Mesothelial cell of epicardium (in vitro differentiated cells): ENCODE measurements at places on chromosomes 5 and 9.

- H3K27ac ChIP-seq = no peak overlapping the region
- H3K4me3 ChIP-seq = no peak overlapping the region
- DNase-seq = no peak
- no peaks in the 10 kb centered on the region for H3K36me3 ChIP-seq
- H3K4me1 ChIP-seq = no peaks in the 10 kb centered on the region
- H3K27me3 ChIP-seq = no peaks in the 10 kb centered on the region
Observed at GRCh38 chr9:21153336-21154017, 11.8 kb upstream of the IFNW1 start.

DNA sequence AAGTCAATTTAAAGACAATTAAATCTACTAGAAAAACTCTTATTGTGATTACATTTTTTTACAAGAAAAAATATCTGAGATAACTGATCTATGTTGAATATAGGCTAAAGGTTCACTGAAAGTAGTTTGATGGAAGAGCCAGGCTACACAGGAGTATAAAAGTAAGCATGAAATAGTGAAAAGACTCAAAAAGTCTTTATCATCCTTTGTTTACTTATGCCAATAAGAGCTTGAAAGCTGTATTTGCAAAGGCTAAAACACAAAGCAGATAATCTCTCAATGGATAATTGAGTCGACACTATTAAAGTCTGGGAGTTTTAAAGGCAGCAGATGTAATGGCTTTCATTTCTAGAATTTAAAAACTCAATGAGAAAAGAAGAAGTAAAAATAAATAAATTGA is 42.0 kb downstream of the SSBP2 start:
- H3K4me1 ChIP-seq = peaks cover 7% of the 10 kb centered on the region
- no peak for DNase-seq
- H3K27ac ChIP-seq = no peak overlapping the region
- H3K27me3 ChIP-seq = no peaks in the 10 kb centered on the region
- peaks cover 5% of the 10 kb centered on the region for H3K36me3 ChIP-seq
- no peak overlapping the region for H3K4me3 ChIP-seq

- H3K27ac ChIP-seq = no peak overlapping the region
- H3K36me3 ChIP-seq = peaks cover 3% of the 10 kb centered on the region
- peaks cover 3% of the 10 kb centered on the region for H3K4me1 ChIP-seq
- no peaks in the 10 kb centered on the region for H3K27me3 ChIP-seq
Observed at GRCh38 chr9:91376239-91376638, 14.5 kb upstream of the AUH start.

- H3K36me3 ChIP-seq = peaks cover 2% of the 10 kb centered on the region
- no peak for DNase-seq
- H3K27me3 ChIP-seq = no peaks in the 10 kb centered on the region
- H3K27ac ChIP-seq = no peak overlapping the region
- no peak overlapping the region for H3K4me3 ChIP-seq
Observed at GRCh38 chr5:14829396-14829795, 42.2 kb downstream of the ANKH start.

DNA sequence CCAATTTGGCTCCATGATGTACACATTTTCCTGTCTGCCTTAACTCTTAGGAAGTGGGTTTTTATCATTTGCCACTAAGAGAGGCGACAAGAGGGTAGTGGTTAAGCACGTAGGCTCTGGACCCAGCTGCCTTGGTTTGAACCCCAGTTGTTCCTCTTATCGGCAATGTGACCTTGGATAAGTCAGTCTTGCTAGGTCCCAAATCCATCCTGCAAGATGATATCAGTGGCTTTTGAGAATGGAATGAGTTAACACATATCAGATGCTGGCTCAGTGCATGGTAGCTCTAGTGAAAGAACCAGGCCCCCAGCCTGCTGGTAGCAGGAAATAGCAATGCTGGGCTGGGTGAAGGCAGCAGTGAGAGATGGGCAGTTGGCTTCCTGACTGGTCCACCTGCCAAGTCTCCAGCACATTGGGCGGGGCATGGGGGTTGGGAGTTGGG is 72.5 kb downstream of the STK10 start:
- H3K27me3 ChIP-seq = no peaks in the 10 kb centered on the region
- no peak for DNase-seq
- peaks cover 16% of the 10 kb centered on the region for H3K4me1 ChIP-seq
- no peak overlapping the region for H3K27ac ChIP-seq
- peaks cover 4% of the 10 kb centered on the region for H3K36me3 ChIP-seq

- H3K36me3 ChIP-seq = no peaks in the 10 kb centered on the region
- no peaks in the 10 kb centered on the region for H3K27me3 ChIP-seq
- H3K4me1 ChIP-seq = peaks cover 77% of the 10 kb centered on the region
- H3K4me3 ChIP-seq = no peak overlapping the region
Observed at GRCh38 chr5:172905346-172906140, 53.7 kb upstream of the RPL26L1 start.

- no peaks in the 10 kb centered on the region for H3K27me3 ChIP-seq
- H3K36me3 ChIP-seq = peaks cover 13% of the 10 kb centered on the region
- peaks cover 21% of the 10 kb centered on the region for H3K4me1 ChIP-seq
- H3K27ac ChIP-seq = no peak overlapping the region
- no peak for DNase-seq
Observed at GRCh38 chr9:133854048-133854447, 115.9 kb upstream of the SARDH start.

DNA sequence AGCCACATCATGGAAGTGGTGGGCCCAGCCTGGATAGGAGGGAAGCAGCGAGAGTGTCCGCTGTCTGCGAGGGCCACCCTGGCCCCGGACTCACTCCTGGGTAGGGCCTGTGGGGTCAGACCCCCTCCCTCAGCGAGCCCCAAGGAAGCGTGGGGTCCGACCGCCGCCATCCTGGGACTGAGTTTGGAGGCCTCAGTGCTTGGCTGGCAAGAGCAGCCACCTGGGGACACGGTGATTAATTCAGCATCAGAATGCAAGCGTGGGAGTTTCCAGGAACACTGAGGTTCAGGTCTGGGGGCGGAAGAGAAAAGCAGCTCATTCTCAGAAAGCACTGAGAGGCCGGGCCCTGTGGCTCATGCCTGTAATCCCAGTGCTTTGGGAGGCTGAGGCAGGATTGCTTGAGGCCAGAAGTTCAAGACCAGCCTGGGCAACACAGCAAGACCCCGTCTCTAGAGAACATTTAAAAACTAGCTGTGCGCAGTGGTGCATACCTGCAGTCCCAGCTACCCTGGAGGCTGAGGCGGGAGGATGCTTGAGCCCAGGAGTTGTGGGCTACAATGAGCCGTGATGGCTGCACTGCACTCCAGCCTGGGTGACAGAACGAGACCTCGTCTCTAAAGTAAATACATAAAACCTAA is 18.3 kb upstream of the CAMSAP1 start:
- DNase-seq = no peak
- no peak overlapping the region for H3K4me3 ChIP-seq
- H3K4me1 ChIP-seq = no peaks in the 10 kb centered on the region
- H3K27me3 ChIP-seq = no peaks in the 10 kb centered on the region

DNA sequence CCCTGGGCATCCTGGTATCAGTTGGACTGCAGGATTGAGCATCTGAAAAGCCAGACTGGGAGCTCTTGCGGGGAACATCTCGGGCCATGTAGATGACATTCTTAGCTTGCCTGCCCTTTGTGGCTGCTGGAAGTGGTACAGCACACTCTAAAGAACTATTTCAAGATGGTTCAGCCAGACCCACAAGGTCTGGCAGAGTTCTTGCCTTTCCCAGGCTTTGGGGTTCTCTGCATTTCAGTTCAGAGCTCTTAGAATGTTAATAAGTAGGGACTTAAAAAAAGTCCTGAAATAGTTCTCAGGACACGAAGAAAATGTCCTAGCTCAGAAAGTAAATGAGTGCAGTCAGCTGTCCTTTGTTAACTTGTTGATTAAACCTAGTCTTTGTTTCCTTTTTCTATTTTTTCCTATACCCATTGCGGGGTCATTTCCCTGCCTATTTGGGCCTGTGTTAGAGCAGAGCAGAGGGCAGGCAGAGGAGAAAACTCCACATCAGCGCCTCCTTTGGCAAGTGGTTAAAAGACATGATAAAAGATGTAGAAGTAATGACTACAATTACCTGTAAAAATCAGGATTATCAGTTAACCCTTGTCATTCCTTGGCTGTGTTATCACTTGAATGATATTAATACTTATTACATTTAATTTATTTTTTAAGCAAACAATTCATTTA is 291.5 kb downstream of the ZSWIM6 start:
- H3K27ac ChIP-seq = no peak overlapping the region
- H3K36me3 ChIP-seq = no peaks in the 10 kb centered on the region
- DNase-seq = no peak
- H3K4me3 ChIP-seq = no peak overlapping the region
- H3K4me1 ChIP-seq = peaks cover 16% of the 10 kb centered on the region

GRCh38 chr5:40813698-40814281 is 15.6 kb upstream of the PRKAA1 start:
- H3K27ac ChIP-seq = no peak overlapping the region
- no peaks in the 10 kb centered on the region for H3K36me3 ChIP-seq
- no peak overlapping the region for H3K4me3 ChIP-seq
- no peaks in the 10 kb centered on the region for H3K4me1 ChIP-seq
- no peaks in the 10 kb centered on the region for H3K27me3 ChIP-seq

DNA sequence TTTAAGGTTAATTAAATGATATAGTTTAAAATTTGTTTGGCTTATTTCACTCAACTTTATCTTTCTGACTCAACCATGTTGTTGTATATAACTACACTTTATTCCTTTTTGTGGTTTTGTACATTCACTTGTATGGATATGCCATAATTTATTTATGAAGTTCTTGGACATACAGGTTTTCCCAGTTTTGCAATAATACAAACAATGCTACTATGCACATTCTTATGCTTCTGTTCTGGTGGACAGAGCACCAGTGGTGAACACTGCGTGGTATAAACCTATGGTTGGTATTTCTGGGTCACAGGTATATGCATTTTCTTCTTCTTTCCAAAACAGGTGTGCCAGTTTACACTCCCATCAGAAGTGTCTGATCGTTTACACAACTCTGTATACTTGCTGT is 35.7 kb upstream of the TRIM14 start:
- H3K27me3 ChIP-seq = no peaks in the 10 kb centered on the region
- peak overlapping the region; percentile 27 for H3K27ac ChIP-seq
- DNase-seq = no peak

DNA sequence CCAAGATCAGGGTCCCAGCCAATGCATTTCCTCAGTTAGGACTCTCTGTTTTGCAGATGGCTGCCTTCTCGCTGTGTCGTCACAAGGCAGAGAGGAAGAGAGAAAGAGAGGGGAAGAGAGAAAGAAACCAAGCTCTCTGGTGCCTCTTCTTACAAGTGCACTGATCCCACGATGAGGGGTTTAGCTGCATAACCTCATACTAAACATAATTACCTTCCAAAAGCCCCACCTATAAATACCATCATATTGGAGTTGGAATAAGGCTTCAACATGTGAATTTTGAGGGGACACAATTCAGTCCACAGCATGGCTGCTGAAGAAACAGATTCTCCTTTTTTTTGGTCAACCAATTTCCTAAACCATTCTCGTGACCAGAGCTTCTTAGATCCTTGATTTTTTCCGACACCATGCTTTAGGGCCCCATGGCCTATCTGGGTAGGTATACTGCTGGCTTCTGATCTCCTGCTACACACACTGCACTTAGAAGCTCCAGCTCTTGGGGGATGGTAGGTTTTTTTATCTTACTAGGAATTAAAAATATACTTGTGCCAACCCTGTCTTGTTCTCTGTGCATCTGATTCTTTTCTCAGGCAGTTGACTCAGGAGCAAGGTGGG is 5.1 kb downstream of the CAMK4 start:
- H3K4me3 ChIP-seq = no peak overlapping the region
- no peak for DNase-seq
- H3K4me1 ChIP-seq = peaks cover 9% of the 10 kb centered on the region

GRCh38 chr9:68714416-68715180 is 9.6 kb downstream of the PIP5K1B start:
- H3K4me1 ChIP-seq = no peaks in the 10 kb centered on the region
- no peak overlapping the region for H3K27ac ChIP-seq
- H3K36me3 ChIP-seq = no peaks in the 10 kb centered on the region
- DNase-seq = no peak

DNA sequence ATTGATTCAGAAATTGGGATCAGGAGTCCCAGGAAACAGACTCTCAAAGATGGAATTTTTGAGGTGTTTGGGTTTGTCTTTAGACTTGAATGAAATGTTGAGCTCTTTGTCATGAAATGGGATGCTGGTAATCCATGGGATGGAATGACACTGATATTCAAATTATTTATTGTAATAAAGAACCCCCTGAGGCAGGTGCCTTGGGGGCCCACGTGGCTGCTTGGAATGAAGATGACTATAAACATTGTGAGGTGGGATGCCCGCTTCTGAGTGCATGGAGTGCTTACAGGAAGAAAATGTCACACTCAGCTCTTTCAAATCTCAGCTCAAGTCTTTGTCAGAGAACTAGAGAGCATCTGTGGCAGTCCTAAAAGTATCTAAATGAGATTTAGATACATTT is 9.6 kb upstream of the C1QTNF2 start:
- H3K27me3 ChIP-seq = peaks cover 18% of the 10 kb centered on the region
- DNase-seq = no peak
- no peak overlapping the region for H3K4me3 ChIP-seq
- H3K36me3 ChIP-seq = no peaks in the 10 kb centered on the region
- H3K4me1 ChIP-seq = no peaks in the 10 kb centered on the region

DNA sequence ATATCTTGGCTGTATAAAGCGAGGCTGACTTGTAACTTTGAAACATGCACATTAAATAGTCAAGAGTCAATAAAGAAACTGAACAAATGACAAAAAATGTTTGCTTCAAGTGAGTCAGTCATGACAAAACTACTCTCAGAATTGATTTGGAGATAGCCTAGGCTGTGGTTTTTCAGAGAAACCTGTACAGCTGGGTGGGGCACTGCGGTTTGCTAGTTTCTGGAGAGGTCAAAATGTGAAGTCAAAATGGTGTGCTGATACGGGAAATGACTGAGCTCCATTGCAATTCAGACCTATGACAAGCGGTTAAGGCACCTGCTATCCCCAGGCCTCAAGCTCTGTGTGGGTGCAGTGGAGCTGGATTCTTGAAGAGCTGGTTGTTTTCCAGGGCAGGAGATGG is 10.3 kb upstream of the CD180 start:
- no peak overlapping the region for H3K27ac ChIP-seq
- no peak overlapping the region for H3K4me3 ChIP-seq
- H3K36me3 ChIP-seq = no peaks in the 10 kb centered on the region
- DNase-seq = no peak
- H3K4me1 ChIP-seq = peaks cover 8% of the 10 kb centered on the region

- no peak overlapping the region for H3K27ac ChIP-seq
- no peak overlapping the region for H3K4me3 ChIP-seq
- H3K36me3 ChIP-seq = no peaks in the 10 kb centered on the region
- no peak for DNase-seq
- H3K4me1 ChIP-seq = peaks cover 2% of the 10 kb centered on the region
- H3K27me3 ChIP-seq = no peaks in the 10 kb centered on the region
Observed at GRCh38 chr9:82716821-82717220, 346.1 kb downstream of the RASEF start.

- DNase-seq = no peak
- no peak overlapping the region for H3K27ac ChIP-seq
- H3K4me3 ChIP-seq = no peak overlapping the region
Observed at GRCh38 chr9:3330792-3331420, 194.9 kb downstream of the RFX3 start.
